Central memory CD8-positive, alpha-beta T cell (primary cell): ENCODE measurements at places on chromosomes 11 and 22.

- DNase-seq = no peak
Observed at GRCh38 chr22:19442166-19442565, 5.3 kb downstream of the C22orf39 start.

- no peak for DNase-seq
Observed at GRCh38 chr22:20422271-20423007, 15.2 kb downstream of the SCARF2 start.

DNA sequence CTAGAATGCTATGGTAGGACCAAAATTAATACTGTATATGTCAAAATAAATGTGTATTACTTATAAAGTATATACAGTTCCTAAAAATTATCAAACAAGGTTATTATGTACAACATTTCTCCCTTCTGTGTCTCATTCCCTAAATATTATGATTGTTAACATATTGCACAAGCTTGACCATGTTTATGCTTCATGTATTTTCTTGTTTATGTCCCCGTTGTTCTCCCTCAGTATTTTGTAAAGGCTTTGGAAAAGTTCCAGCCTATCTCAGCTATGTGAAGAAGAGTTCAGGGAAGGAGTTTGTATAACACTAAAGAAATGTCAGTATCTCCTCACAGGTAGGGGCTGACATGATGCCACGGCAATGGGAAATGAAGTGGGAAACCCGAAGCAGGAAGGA lies 19.6 kb downstream of the ADM start:
- no peak for DNase-seq

GRCh38 chr11:113505541-113506375 lies 30.6 kb upstream of the DRD2 start:
- no peak for DNase-seq

DNA sequence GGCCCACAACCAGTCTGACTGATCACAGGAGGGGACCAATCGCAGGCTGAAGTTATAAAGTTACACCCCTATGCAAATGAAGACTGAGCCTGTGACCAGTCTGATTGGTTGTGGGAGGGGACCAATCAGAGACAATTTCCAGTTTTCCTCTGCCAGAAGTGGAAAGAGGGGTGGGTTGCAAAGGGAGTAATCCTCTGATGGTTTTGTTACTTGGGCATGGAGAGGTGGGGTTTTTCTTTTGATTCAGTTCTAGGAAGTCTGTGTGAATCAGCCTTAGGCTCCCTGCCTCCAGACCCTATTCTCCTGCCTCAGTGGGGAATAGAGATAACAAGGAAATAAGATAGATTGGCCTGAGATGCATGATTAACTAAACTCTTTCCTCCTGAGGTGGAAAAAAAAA lies 9.9 kb downstream of the OR6M1 start:
- no peak for DNase-seq

DNA sequence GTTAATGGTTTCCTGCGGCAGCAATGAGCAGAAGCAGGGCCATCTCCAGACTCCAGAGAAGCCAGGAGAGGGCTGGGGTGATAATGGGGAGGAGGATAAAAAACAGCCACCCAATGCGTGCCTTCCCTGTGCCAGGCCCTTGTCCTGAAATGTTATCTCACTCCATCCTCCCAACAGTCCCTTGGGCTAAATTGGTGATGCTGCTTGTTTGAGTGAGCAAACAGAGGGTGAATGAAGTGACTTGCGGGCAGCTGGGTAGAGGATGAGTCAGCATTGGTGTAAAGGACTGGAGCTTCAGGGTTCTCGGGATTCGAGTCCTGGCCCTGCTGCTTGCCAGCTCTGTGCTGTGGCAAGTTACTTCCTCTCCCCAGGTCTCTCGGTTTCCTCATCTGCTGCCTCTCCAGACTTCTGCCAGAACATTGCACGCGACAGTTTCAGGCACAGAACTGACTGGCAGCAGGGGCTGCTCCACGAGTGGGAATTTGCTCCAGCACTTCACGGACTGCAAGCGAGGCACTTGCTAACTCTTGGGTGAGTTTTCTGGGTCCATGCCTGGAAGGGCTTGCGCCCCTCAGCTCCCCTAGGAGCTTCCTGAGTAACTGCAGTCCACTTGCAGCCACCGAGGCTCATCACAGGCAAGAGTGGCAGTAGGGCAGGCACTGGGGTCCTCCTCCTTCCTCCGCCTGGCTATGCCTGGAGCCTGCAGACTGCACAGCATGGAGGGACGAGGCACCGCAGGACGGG lies at the start of gene P2RY6:
Gene P2RY6 (plus strand): TSS at position 403 of the 744 bp plus-strand sequence. CDS start 24,181 bp downstream, outside the sequence.
- DNase-seq = no peak

GRCh38 chr11:33575311-33575710 lies 125.3 kb downstream of the C11orf91 start:
- DNase-seq = no peak

GRCh38 chr11:60100516-60100915 lies 12.1 kb downstream of the MS4A2 start:
- no peak for DNase-seq

DNA sequence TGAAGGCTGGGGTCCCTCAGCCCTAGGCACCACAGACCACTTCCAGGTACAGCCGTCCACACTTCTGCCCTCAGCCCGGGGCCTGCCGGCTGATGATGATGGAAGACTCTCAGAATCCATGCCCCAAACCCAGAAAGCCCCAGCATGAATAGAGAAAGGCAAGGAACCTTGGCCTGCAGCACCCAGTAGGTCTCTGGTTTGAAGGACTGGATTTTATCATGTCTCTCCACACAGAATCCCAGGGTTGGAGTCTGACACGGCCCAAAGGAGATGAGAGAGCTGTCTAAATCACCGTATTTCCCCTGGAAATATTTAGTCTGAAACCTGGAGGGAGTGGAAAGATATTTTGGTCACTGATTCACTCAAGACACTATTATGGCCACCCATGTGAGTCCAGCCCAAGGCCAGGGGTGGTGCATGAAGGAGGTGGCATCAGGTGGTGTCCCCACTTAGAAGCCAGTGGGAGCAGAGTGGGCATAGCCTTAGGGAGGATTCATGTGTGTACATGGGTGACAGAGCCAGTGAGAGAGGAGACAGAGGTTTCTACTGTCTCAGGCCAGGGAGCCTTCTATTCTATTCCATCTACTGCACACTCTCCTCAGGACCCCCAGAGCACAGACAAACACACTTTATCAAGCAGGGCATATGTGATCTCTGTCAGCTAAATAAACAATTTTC lies 14.0 kb downstream of the TOP3B start:
- DNase-seq = no peak

DNA sequence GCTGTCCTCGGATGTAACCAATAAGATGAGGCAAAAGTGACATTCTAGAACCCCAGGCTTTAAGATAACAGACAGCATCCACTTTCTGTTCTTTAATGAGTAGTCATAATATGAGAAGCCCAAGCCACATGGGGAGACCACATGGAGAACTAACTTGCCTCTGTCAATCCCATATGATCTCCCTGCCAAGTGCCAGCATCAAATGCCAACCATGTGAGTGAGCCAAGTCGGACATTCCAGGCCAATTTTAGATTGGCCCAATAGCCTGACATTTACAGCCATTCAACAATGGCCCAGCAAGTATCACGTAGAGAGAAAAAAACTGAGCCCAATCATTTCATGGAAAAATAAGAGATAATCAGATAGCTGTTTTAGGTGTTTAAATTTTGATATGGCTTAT lies 2048.3 kb upstream of the RAG2 start:
- no peak for DNase-seq

DNA sequence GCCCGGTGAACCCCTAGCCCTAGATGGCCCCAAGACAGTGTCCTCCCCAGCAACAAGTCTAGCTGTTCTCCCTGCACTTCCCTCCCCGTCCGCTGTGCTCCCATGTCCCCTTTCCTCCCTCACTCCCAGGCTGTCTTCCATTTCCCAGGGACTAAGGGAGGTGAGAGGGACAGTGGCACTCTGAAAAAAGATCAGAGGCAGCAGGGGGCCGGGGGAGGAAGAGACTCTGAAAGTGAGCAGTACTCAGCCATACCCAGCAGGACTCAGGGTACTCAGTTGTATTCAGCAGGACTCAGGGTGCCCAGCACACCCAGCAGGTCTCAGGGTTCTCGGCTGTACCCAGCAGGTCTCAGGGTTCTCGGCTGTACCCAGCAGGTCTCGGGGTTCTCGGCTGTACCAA lies 48.4 kb upstream of the THY1 start:
- no peak for DNase-seq
